ENCODE measurements at places on chromosomes 5 and 9.

DNA sequence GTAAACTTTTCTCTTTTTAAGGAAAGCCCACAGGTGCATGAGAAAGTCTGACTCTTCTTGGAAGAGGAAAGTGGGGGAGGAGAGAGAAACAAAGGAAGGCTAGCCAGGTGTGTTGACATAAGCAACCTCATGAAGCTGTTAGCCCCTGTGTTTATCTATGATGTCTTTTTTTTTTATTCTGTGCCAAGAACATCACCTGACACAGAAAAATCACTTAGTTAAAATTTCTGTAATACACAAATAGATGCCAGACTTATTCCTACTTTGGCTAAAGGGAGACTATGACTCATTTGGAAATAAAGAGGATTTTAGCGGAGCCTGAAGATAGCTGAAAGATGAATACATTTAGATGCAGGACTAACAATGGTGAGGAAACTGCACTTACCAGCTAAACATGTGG lies 58.3 kb downstream of the BAAT start:
- DNase-seq = peak; percentile 5

DNA sequence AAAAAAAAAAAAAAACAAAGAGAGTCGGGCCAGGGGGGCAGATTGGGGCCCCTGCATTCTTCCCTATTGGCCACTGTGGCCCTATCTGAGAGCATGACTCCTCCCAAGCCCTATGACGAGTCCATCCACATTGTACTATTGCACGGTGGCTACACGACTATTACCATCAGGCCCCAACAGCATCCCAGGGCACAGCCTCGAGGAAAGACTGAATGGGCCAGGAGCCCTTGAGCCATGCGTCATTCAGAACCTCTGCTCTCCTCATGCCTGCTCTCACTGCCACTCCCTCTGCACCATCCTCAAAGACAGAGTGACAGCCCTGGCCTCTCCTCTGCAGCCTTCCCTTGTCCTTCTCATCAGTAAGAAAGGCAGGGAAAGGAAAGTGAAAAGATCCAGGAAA lies 20.2 kb upstream of the ORM1 start:
- no peak for DNase-seq

DNA sequence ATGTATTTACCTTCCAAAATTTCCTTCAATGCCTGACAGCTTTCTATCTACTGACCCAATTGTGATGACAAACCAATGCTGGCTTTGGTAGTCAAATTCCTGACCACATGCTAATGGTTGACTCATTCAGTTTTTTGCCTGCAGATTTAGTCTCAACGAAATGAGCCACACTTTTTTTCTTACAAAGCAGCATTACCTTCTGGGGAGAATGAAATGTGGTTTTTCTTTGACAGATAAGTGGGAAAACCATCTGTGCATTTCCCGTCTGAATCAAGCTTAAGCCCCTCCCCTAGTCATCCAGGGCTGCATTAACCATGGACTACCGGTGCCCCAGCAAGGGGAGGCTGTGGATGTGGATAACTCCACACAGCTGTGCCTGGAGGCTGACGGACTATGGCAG lies 99.6 kb upstream of the TAF11L2 start:
- peak; percentile 95 for DNase-seq

DNA sequence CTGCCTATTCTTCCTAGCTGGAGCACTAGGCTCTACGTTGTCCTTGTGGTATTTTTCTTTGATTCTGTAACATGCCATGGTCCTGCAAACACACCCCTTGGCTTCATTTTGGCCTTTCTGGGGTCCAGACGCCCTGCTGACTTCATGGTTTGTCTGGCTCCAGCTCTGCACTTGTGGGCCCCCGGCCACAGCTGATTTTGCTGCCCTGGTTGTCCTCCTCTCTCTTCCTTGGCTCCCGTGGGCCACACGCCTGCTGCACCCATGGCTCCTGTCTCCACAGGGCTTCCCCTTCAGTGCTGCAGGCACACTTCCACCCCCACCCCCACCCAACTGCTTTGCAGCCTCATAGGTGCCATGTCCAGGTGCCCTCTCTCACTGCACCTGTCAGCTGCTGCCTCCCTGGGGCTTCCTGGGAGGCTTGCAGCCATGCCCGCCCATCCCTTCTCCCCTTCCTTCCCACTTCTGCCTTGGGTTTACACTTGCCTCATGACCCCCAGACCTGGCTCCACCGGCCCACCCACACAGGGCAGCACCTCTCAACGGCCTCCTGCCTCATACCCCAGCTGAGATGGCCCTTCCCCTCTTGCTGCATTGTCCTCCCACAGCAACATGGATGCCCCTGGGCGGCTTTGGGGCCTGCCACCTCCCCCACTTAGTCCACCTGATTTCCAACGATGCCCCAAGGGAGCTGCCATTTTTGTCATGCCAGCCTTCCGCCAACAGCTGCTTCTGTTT lies 25.6 kb downstream of the SLC6A3 start:
- DNase-seq = no peak

- DNase-seq = no peak
Measured at GRCh38 chr5:38071831-38072694, 186.3 kb upstream of the EGFLAM start.

DNA sequence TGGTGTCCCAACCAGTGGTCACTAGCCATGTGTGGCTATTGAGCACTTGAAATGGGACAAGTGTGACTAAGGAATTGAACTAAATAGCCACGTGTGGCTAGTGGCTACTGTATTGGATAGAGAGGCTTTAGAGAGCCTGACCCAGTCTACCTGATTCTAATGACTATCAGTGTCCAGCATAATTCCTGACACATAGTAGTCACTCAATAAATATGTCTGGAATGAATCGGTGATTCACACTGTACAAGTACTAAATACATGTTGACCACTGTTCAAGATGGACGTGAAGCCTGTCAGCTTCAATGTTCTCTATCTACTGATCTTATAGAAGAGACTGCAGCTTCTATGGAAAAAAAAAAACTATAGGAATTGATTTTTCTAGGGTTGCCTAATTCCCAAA lies 57.7 kb upstream of the MAST4 start:
- no peak for DNase-seq

GRCh38 chr5:39577529-39577928 lies 152.7 kb upstream of the DAB2 start:
- no peak for DNase-seq

GRCh38 chr5:27316271-27316650 lies 277.9 kb upstream of the CDH9 start:
- DNase-seq = peak; percentile 67

GRCh38 chr9:118532592-118532991 lies 828.4 kb downstream of the TLR4 start:
- no peak for DNase-seq

DNA sequence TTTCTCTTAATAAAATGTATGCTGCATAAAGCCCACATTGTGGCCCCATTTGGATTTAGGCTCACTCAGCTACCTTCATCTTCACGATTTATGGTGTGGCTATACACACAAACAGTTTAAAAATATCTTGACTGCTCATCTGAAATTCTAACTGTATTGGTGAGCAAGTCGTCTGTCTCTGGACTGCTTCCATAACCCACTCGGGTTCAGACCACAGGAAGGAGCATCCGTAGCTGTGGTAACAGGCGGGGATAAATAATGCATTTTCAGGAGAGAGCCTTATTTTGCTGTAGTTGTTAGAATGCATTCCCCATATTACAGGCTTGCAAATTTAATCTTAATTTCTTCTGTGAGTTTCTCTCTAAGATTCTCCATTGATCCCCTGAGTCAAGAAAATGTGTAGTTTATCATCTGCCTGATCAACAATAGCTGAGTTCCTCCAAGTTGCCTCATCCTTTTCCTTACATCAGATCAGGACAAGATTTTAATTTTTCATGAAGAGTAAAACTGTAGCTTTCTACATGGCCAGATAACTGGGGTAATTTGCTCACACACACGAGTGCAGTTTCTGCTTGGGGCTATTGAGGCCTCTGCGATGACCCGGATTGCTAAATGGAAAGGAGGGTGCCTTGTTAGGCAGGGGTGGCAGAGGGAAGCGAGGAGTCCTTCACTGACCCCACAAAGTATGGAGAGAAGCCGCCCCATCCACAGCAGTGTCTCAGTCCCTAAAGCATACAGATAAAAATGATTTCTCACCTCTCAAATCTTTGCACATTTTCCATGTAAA lies 133.9 kb downstream of the FSTL4 start:
- peak; percentile 14 for DNase-seq

DNA sequence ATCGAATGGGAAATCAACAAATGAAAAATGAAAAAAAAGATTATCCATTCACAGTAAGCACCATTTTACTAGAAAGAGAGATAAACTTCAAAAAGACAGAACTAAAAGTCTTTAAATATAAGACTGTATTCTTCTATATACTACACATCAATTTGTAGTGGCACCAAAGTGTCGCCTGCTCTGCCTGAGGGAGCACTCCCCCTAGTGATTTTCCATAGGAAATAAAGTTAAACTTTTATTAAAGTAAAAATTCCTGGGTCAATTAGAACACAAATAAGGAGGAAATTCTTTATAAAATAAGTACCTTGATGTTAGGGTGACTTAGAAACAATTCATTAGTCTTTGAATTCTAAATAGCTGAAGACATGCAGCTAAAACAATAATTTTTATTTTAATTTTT lies 9.7 kb downstream of the RAD1 start:
- DNase-seq = peak; percentile 24

DNA sequence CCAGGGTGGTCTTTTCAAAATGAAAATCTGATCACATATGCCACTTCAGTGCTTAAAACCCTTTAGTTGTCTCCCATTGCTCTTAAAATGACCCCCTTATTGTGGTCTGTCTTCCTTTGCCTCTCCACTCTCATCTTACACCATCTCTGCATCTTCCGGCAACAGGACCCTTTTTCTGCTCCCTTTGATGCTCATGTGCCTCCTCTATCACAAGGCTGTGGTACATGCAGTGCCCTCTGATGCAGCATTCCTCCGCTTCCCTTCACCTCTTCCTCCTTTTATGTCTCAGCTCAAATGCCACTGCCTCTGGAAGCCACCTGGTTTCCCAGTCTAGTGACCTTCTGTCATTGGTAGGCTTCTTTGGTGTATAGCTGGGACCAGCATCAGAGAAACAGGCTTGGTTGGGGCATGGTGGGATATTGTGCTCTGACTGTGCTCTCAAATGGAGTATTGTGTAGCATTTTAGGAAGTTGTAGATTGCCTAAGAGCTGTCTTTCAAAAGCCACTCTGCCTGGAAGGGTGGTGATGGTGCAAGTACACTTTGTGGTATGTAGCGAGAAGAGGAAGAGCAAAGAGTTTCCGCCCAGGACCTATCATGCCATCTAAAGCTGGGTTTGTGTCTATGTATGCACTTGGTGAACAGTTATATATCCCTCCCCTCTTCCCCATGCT lies 28.1 kb downstream of the ARHGAP26 start:
- DNase-seq = no peak

DNA sequence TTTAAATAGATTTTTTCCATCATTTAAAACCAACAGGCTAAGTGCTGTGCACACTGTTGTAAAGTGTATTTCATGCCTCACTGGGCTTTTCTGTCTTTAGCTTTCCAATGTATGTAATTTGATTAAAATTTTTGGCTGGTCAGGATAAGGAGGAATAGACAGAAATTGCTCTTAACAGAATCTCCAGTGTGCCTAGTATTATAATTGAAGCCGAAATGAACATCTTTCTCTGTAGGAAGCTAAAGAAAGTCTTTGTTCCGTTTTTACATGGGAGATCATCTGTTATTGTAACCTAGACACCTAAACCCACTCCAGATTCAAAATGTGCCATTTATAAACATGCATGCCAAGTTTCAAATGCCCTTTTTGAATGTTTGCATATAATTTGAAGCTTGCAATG lies 54.5 kb upstream of the SMIM15 start:
- no peak for DNase-seq

GRCh38 chr5:154010660-154011059 lies 28.1 kb downstream of the FAM114A2 start:
- peak; percentile 49 for DNase-seq

DNA sequence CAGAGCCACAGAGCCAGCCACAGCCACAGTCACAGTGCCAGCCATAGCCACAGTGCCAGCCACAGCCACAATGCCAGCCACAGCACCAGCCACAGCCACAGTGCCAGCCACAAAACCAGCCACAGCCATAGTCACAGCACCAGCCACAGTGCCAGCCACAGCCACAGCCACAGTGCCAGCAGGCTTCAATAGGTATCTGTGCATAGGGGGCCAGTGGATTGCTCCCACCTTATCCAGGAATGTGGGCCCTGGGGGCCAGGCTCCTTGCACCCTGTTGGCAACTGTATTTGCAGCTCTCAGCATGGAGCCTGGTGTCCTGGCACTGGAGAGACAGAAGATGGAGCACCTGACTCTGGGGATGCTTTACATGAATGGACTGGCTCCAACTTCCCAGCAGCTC lies 111.7 kb upstream of the IRX2 start:
- DNase-seq = no peak

- DNase-seq = no peak
Measured at GRCh38 chr9:4905135-4905490, 80.0 kb upstream of the JAK2 start.

DNA sequence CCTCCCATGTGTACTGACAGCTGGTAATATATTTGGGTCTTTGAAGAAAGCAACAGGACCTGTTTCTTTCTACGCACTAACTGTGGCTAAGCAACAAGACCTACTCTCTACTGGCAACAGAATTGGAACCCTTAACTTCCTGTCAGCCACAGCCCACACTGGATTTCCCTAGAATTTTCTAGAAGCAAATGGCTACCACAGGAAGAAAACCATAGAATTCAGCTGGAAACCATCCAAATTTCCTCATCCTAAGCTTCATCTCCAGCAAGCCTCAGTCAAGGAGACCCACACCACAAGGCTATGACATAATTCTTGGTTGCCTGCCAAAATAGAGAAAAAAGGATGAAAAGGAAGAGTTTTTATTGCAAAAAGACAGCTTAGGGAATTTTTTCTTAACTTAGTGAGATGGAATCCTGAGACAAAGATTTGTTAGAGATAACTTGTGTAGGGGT lies 171.8 kb upstream of the TNC start:
- peak; percentile 63 for DNase-seq

GRCh38 chr9:125428902-125429467 lies 167.4 kb downstream of the GAPVD1 start:
- DNase-seq = no peak

GRCh38 chr5:79236970-79237739 lies 1.2 kb downstream of the JMY start:
- peak; percentile 56 for DNase-seq

GRCh38 chr5:55973296-55973695 lies 21.5 kb downstream of the IL6ST start:
- DNase-seq = no peak

DNA sequence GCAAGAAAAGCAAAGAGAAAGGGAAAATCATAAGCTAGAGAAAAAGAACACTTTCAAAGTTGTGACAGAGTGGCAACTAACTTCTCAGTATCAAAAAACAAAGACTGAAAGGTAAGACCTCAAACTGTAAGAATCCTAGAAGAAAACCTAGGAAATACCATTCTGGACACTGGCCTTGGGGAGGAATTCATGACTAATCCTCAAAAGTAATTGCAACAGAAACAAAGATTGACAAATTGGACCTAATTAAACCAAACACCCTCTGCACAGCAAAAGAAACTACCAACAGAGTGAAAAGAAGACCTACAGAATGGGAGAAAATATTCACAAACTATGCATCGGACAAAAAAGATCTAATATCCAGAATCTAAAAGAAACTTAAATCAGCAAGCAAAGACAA lies 79.1 kb downstream of the FEM1C start:
- DNase-seq = peak; percentile 39
